ENCODE measurements at places on chromosomes 6 and 20.

- no peak for DNase-seq
Observed at GRCh38 chr6:118905851-118906250, 11.9 kb downstream of the ASF1A start.

DNA sequence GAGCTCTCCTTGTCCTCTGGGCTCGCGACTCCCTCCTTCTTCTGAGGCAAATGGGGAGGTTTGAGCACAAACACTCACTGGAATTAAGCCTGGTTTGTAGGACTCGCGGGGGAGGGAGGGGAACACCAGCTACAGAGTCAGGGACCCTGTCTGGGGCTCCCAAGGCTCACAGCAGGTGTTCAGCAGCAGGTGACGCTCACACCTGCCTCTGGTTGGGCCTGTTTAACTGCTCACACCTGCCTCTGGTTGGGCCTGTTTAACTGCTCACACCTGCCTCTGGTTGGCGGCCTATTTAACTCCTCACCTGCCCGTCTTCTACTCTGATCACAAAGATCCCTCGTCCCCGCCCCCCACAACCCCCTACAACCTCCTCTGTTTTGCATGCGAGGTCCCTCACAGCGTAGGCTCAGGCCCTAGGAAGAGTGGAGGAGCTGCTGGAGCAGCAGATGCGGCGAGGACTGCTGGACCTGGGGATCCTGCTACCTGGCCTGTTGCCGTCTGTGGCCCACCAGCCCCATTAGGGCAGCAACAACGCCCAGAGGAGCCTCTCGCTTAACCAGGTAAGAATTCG, 181.9 kb downstream of the ERMARD start:
- no peak for DNase-seq

DNA sequence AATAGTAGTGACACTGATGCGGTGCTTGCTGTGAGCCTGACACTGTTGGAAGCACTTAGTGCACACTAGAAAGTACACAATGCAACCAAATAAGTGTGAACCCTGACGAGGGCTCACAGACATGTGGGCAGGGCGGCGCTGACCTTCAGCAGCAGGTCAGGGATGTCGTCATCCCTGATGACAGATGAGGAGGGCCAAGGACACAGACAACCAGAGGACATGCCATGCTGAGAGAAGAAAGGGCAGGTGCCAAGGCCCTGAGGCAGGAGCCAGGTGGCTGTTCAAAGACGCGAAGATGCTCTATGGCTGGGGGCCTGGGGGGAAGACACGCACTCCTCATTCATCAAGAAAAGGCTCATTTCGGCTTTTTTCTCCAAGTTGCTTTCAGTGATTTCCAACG, 176.4 kb upstream of the CST7 start:
- DNase-seq: no peak

DNA sequence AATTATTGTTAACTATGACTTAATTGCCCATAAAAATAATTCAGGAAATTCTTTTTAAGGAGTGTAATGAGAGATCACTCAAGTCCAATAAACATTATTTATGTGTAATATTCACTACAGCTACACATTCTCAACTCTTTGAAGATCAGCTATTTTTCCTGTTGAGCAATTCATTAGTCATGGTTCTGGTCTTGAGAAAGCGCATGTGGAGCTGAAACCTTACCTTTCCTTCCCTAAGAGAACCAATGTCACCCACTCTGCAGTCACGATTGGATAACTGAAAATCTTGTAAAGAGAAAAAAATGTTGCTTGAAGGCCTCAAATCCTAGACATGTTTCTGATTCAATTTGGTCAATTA, 736.9 kb upstream of the MARCKS start:
- no peak for DNase-seq

DNA sequence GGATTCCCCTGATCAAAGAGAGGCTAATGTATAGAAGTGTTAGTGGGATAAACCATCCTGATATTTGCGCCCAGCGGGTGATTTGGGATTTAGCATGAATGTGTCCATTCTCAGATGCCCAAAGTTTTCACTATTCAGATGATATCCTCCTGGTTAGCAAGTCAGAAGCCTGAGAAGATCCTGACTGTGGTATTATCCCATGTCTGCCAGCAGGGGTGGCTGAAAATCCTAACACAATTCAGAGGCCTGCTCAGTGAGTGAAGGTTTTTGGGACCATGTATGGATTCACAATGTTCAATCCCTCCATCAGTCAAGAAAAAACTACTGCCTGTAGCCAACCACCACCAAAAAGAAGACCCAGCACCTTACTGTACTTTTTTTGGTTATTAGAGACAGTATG, 34.1 kb upstream of the SPACA1 start:
- no peak for DNase-seq

- no peak for DNase-seq
Observed at GRCh38 chr6:138145402-138145801, 16.3 kb upstream of the ARFGEF3 start.

GRCh38 chr20:22489626-22490286, 94.6 kb downstream of the FOXA2 start:
- no peak for DNase-seq

DNA sequence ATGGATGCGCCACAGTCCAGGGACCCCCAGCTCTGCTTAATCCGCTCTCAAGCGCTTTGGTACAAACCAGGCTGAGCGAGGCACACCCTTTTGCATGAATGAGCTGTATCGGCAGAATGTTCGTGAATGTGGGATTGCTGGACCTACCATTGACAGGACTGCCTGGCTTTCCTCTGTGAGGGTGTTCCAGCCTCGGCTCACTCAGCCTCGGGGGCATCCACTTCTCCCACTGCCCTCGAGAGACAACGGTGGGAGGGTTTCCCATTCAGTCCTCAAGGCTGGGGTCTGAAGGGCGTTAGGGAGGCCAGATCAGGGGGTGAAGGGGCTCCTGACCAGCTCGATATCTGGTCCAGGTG, 17.4 kb downstream of the MDFI start:
- no peak for DNase-seq

GRCh38 chr6:158560836-158561320, 987 bp downstream of the TMEM181 start:
- no peak for DNase-seq

- DNase-seq: no peak
Observed at GRCh38 chr6:31171931-31172905, 1.7 kb upstream of the POU5F1 start.

DNA sequence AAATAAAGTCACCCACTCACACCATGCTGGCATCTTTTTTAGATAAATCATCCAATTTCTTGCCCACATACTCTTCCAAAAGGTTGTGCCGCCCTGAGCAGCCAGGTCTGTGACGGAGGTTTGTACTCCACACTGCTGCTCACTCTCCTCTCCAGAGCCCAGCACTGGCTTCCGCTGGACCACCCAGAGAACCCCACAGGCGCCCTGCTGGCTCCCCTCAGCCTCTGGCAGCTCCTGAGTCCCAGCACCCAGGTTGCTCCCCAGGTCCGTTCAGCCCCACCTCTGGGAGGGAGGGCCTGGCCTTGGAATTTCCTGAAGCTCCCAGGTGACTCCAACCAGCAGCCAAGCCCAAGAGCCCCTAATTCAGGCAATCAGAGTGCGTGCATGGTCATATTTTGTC, 131.7 kb upstream of the CST7 start:
- DNase-seq: no peak

DNA sequence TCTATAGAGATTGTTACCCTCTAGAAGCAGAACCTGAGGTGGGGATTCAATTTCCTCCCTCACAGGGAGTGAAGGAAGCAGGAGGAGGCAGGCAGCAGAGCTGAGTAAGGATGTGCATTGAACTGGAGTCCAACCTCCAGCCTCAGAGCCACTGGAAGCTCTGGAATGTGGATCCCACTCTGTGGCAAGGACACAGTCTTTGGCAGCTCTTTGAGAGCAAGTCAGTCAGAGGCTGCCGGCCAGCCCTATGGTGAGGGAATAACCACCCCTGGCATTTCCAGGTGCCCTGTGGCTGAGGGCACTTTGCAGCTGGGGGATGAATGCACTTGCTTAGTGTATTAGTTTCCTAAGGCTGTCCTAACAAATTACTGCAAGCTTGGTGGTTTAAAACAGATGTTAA, 37.2 kb downstream of the EBF4 start:
- no peak for DNase-seq

GRCh38 chr20:7798176-7798575, 142.1 kb downstream of the HAO1 start:
- DNase-seq: no peak

DNA sequence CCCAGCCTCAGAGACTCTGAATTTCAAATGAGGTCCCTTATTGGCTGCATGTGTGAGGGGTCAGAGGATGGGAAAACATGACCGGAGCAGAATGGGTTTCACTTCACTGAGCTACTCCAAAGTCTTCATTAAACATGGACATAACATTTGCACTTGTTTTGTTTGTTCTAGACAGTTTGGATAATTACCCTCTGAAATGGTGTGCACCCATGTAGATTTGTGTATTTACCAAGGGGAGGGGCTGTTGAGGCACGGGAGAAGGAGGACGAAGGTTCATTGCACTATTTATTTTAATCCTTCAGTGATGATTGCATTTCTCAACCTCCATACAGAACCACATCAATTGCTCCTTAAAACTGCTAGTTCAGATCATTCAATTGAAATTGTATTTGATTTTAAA, 364.2 kb downstream of the TFAP2B start:
- no peak for DNase-seq

GRCh38 chr6:138499303-138500018, at the start of gene NHSL1:
Gene NHSL1, minus strand, starts transcription at chr6:138499494. Its CDS starts 204 bp downstream, at chr6:138499290.
- no peak for DNase-seq

DNA sequence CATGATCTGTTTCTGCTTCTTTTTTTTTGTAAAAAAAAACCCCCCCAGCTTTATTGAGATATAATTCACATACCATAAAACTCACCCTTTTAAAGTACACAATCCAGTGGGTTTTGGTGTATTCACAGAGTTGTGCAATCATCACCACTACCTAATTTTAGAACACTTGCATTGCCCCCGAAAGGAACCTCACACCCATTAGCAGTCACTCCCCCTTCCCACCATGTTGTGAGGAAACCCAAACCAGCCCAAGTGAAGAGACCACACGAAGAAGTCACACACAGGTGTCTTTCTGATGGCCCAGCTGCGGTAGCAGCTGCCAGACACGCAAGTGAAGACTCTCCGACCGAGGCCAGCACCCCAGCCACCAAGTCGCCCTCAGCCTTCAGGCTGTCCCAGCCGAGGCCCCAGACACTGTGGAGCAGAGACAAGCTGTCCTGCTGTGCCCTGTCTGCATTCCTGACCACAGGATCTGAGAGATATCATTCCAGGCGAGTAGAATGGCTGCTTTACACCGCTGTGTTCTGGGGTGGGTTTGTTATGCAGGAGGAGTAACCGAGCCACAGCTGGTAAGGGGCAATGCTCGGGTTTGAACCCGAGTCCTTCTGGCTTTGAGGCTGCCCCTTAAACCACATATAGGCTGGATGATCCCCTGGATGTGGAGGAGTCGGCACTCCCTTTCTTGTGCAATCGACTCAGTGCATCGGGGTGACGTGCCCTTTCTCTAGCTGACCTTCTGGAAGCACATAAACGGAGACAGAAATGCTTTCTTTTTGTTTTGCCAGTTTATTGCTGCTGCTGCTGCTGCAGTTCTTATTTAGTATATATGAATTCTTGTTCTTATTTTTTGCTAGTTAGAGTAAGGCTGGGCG, 59.1 kb upstream of the PTPN1 start:
- no peak for DNase-seq

GRCh38 chr6:107491138-107491609, 1.3 kb downstream of the SOBP start:
- DNase-seq: no peak

DNA sequence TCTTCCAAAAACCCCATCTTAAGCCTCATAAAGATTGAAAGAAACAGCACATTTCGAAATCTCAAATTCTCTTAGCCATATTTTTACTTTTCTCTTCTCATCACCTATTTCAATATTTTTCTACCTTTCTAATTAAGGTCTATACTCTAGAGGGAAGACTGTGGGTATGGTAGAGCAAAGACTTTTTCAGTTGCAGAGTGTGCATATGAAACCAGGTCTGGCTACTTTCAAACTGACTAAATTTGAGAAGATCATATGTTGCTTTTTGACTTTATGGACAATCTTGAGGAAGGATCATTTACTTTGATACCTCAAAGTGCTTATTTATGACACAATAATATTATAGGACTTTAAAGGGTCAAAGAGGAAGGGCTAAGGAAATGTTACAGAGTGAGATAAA, 20.7 kb downstream of the FILIP1 start:
- DNase-seq: no peak

GRCh38 chr6:11767458-11767857, 11.1 kb downstream of the ADTRP start:
- DNase-seq: no peak

- DNase-seq: no peak
Observed at GRCh38 chr6:44010411-44011349, 116.6 kb downstream of the MRPL14 start.

DNA sequence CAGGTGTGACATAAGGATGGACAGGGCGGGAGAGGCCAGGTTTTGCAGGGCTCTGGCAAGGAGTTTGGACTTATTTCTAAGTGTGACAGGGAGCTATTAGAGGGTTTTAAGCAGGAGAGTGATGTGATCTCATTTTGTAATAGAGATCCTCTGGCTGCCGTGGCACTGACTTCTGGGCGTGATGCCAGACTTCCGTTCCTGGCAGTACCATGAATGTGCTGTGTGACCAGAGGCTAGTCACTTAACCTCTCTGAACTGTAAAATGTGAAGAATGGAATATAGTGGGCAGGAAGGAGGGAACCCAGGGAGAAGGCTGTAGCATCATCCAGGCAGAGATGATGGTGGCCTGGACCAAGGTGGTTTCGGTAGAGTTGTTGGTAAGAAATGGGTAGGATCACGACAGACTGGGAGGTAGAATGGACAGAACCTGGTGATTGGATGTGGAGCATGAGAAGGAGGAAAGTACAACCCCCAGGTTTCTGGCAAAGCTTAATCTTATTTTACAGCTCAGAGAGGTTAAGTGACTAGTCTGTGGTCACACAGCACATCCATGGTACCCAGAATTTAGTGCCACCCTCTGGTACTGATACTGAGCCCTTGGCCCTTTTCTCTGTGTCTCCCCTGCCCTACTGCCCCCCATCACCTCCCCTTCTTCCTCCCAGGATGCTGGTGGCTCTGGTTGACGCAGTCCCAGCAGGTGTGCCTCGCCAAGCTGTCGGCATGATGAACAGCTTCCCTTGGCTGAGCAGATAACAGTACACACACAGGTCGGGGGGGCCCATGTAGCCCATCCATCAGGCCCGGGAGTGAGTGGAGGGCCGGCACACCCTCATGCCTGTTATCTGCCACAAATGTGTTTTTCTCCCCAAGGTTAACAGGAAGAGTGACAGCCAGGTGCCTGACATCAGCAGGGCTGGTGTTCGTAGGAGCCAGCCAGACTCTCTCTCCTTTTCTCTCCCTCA, 52.9 kb upstream of the CTNNBL1 start:
- no peak for DNase-seq

DNA sequence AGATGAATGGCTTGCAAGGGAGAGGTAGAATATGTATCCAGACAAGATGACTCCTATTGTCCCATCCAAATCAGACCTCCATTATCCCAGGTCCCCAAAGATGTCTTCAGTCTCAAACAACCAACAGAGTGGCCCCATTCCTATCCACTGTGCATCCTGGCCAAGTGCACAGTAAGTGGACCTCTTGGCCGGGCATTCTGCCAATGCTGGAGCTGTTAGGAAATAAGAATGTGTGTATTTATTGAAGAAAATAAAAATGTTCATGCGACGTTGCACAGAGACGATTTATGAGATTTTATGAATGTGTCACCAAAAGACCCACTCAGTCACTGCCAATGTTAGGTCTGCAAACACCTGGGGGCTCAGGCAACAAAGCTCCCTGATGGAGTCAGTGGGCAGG, 196.0 kb downstream of the MAFB start:
- DNase-seq: no peak

All from stimulated activated CD4-positive, alpha-beta T cell treated with anti-CD3 and anti-CD28 coated beads, Interleukin-2, amount 100 ng/mL, for 4 hours (primary cell).